CD4-positive, alpha-beta T cell treated with Interferon alpha-2 for 1 hour (primary cell): ENCODE measurements at places on chromosomes 1 and 21.

DNA sequence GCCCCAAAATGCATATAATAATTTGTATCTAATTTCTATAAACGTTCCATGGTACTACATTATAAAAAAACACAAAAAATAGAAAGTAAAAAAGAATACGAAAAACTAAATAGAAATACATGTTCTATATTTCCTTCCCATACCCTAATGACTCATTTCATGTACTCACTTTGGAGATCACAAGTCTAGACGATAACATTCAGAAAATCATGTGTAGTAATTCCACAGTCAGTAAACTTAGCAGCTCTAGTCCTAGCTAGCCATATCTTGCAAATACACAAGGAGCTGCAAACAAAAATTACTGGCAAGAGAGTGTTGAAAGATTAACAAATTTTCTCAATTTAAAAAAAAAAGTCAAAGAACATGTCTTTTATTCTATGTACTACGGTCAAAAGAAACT lies 1.4 kb downstream of the GOLPH3L start:
- DNase-seq, result no peak

DNA sequence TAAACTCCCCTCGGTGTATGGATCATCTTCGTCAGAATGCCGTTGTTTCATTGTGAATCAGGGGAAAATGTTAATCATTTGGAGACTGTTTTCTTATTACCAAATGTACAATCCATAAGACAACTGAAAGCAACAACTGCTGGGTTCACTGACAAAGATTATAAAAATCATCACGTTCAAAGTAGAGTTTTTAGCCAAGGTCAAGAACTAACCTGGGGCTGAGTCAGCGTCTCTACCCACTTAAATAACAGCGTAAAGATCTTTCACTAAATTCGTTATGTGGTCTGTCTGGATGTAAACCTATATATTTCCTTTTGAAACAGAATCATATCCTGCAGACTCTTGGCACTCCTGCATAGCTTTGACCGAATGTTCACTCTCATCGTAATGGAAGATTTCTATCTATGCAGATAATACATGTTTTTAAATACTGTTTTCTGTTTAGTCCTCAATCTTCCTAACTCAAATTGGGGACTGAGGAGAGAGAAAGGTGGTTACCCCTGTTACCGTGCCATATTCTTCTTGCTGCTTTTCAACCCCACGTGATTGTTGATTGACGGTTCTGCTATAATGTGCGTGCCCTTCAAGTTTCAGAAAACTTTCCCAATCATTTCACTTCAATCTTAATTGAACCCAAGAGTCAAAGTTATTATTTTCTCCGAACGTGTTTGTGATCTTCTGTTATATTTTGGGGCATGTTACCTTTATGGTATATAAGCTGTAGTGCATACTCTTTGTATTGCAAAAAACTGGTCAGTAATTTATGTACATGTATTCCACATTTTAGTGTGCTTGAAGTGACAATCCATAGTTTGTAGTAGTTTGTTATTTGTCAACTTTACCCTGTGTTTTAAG lies 15.6 kb upstream of the NCMAP start:
- no peak for DNase-seq

GRCh38 chr1:230230948-230231773 lies 164.1 kb downstream of the GALNT2 start:
- DNase-seq, result peak; percentile 5

- no peak for DNase-seq
Measured at GRCh38 chr1:113433184-113433583, 42.9 kb downstream of the MAGI3 start.

DNA sequence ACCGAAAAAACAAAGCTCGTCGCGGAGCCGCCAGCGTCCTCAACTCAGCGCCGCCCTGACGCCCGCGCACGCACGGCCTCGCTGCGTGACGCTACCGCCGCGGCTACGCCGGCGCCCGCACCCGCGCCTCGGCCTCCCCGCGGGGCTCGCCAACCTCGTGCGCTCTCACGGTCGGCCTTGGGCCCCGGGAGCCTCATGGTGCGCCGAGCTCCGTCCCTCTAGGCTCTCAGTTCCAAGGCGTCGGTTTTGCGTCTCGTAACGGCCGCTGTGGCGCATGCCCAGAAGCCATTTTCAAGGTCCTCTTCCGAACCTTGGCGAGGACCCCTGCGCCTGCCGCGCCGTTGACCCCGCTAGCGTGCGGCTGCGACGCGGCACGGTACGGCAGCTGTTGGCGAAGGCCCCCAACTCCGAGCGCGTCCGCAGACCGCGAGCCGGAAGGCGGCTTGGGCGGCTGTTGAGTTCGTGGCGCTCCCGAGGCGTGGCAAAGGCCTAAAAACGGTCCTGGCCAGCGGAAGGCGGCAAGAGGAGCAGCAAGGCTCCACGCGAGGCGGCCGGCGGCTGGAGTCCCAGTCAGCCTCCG lies at the start of gene HENMT1:
HENMT1 (minus strand) TSS at position 64 of the 580 bp plus-strand sequence. CDS start 1,209 bp downstream, outside the sequence.
- peak; percentile 82 for DNase-seq

DNA sequence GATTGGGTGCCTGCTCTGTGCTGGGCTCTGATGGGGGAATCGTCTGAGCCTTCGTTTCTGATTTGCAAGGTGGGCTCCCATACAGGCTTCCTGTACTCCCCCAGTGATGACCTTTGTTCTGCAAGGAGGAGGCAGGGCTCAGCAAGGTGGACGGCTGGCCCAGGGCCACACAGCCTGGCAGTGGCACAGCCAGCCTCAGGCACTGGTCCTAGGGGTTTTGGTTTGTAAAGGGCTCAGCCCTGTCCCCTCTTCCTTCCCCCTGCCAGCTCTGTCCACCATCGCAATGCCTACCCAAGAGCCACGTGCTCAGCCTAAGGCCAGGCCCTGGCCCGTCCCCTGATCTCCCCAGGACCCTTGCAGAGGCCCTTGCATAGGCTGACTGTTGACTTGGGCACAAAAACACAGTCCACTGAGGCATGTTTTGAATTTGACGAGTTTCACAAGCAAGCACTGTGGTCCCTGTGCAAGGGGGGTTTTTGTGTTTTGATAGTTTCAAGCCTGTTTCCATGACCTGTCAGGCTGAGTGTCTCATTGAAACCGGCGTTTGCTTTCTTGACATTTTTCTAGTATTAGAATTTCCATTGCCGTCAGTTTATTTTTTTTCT lies 39.5 kb upstream of the TNFRSF1B start:
- DNase-seq, result no peak

DNA sequence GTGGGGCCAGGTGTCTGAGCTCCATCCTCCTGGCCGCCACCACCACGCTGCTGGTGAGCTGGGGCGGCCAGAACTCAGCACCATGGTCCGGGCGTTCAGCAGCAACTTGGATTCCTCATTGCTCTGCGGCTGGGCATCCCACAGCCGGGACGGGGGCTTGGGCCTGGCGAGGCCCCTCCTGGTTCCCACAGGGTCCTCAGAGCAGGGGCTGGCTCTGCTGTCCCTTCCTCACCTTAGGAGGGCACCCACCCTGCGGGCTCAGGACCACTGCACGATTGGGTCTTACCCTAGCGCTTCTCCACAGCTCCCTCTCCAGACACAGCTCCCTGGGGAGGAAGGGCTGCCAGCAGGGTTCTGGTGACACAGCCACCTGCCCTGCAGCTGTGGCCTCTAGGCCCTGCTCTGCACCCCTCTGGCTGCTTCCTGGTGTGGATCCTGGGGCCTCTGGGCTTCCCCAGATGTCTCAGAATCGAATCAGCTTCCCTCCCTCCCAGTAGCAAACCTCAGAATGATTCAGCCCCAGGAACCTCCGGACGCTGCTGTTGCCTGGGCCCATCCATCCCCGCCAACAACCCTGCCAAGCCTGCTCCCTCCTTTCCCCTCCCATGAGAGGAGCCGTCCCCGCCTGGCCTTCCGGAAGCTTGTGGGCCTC lies 25.0 kb downstream of the CRYAA start:
- no peak for DNase-seq

DNA sequence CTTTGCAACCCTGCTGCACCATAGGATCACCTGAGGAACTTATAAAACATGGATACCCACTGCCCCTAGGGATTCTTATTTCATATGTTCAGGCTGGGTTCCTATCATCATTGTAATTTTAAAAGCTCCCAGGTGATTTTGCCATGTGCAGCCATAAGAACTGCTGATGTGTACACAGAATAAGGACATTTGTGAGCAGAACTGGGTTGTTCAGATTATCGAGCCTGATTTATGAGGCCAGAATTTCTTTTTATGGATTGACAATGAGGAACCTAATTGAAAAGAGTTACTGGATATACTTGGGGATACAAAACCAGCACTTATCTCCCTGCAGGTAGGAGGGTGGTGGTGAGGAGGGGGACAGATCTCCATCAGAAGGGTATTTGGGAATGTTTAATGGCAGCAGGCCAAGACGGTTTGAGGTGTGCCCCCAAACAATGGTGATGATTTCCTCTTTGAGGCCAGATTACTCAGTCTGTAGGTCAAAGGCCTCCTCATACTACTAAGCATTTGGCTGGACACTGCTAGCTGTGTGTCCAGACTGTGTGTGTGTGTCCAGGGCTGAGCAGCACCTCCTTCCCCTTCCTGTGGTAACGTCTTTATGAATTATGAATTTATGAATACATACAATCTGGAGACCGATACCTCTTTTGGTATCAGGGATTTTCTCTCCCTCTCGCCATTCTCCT lies 18.9 kb downstream of the NOS1AP start:
- DNase-seq, result no peak

DNA sequence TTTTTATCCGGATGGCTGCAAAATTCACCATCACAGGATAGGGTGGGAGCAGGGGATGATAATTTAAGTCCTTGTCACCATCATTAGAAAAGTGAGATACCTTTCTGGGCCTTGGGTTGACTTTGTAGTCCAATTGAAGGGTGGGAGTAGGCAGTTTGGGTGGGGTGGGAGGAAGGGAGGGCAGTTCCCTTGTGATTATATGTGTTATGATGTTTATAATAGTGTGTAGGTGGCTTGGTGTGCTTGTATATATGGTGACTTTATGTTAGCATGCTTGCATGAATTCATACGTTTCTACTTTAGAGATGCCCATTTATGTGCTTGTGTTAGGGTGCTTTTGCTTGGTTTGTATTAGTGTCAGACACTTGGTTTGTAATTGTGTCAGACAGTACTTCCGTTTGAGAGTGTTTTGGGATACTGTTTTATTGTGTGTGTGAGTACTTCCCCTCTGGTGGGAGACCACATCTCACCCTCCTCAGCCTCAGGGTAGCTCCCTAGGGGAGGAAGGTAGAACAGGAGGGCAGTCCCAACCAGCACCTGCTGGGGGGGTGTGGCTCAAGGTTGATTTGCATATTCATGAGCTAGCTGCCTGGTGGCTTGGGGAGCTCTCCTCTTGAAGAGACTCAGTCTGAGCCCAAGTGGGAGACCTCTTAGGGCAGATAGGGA lies 6.3 kb upstream of the POU3F1 start:
- no peak for DNase-seq

- peak; percentile 49 for DNase-seq
Measured at GRCh38 chr1:202159534-202160371, 649 bp downstream of the PTPN7 start.

GRCh38 chr1:66058558-66058957 lies 265.9 kb downstream of the PDE4B start:
- DNase-seq, result no peak

- no peak for DNase-seq
Measured at GRCh38 chr1:156359249-156359648, 9.8 kb upstream of the RHBG start.

- no peak for DNase-seq
Measured at GRCh38 chr1:235709018-235709417, 59.4 kb upstream of the GNG4 start.

DNA sequence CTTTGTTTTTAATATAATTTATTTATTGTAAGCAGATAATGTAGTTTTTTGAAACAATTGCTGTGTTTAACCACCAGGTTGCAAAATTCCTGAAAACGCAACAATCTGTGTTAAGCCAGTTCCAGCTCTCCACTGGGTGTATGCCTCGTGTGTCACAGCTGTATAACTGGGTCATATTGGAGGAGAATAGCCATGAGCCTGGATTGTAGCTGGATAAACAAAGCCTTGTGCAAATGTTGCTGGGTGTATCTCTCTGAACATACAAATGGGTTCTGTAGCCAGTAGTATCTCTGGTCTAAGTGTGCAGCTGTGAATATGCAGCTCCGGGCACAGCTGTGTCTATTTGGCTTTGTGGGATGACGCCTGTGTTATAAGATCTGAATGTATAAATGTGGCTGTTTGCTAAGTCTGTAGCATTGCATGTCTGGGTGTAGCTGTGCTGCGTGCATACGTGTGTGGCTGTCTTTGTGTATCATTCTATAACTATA lies 2.8 kb downstream of the TCEA3 start:
- DNase-seq, result no peak

- no peak for DNase-seq
Measured at GRCh38 chr1:111758373-111758772, 2.7 kb downstream of the DDX20 start.

- no peak for DNase-seq
Measured at GRCh38 chr1:28577052-28577678, 14.9 kb upstream of the RAB42 start.

- no peak for DNase-seq
Measured at GRCh38 chr1:42966688-42967612, 8.3 kb upstream of the SLC2A1 start.

DNA sequence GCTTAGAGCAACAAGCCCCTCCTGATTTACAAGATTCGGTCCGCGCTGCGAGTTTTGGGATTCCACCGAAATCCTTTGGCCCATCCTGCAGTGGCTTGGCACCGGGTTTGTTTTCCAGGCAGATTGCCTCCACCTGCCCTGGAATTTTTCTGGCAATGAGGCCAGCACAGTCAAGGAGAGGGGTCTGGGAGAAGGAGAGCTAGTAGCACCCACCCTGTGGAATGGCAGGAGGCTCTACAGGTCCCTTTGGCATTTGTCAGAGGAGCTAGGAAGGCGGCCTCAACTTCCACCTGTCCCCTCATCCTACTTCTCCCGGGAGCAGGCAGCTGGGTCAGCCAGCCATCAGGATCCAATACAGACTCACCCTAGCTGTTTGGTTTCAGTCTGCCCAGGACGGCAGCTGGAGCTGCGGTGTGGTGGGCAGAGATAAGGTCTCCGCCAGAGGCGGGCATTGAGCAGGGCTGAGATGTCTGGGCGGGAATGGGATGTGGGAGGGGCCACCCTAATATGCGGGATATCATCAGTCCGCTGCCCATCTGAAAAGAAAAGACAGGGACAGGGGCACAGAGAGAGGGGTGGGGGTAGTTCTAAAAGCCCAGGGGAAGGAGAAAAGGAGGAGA lies 37.8 kb upstream of the PRELP start:
- DNase-seq, result no peak

DNA sequence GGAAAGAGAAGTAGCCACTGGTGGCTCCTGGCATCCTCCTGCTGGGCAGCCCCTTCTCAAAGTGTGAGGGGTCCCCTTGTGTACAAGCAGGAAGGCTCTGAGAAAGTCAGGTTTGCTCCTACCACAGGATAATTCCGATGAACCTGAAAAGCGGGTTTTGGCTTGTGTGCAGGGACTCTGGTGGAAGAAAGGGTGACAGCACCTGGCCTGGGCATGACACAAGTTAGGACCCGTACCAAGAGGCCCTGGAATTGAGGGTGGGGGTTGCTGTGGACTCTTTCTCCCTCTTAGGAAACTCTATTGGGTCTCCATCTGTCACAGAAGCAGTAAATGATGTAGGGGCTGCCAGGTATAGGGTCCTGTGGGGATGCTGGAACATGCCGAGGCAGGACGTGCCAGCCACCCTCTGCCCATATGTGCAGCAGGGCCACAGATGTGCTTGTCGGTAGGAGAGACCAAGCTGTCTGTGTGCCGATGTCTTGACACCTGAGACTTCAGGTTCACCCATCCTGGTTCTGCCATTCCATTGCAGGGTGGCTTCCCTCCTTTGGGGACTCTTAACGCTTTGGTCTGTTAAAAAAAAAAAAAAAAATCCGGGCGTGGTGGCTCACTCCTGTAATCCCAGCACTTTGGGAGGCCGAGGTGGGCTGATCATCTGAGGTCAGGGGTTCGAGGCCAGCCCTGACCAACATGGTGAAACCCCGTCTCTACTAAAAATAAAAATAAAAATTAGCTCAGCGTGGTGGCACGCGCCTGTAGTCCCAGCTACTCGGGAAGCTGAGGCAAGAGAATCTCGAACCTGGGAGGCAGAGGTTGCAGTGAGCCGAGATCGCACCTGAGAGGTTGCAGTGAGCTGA lies 9.8 kb downstream of the C1orf35 start:
- DNase-seq, result no peak
